ENCODE measurements at places on chromosomes 7 and 10.
A peak's percentile ranks its signal among the peaks of the same experiment; 100 is the strongest.

DNA sequence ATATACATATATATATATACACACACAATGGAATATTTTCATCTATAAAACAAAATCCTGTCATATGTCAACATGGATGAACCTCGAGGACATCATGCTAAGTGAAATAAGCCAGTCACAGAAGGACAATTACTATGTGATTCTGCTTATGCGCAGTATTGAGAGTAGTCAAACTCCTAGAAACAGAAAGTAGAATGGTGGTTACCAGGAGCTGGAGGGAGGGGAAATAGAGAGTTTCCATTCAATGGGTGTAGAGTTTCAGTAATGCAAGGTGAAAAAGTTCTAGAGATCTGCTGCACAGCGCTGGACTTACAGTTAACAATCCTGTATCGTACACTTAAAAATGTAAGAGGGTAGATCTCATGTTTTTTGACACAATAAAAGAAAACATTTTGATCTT is 181.9 kb downstream of the CDCA7L start:
- DNase-seq: no peak

DNA sequence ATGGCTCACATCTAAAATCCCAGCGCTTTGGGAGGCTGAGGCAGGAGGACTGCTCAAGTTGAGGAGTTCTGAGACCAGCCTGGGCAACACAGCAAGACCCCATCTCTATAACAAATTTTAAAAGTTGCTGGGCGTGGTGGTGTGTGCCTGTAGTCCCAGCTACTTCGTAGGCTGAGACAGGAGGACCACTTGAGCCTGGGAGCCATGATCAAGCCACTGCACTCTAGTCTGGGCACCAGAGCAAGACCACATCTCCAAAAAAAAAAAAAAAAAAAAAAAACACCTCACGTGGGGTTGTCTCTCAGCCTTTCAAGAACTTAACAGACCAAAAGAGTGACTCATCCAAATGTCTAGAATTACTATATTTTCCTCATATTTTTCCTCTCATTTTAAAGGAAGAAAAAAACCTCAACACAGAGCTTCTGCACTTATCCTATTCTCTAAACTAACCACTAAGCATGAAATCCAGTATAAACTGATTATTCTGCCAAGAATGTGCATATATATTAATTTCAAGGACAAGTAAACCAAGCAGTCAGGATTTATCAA is 46.3 kb downstream of the CUL2 start:
- no peak for DNase-seq

- no peak for DNase-seq
These were observed 538.4 kb downstream of the PTPRN2 start for GRCh38 chr7:158049271-158049670.

- no peak for DNase-seq
These were observed 18.7 kb upstream of the DDIT4 start for GRCh38 chr10:72254813-72255568.

GRCh38 chr10:31593124-31593523 is 274.1 kb downstream of the ZEB1 start:
- DNase-seq: no peak

- no peak for DNase-seq
These were observed 536.8 kb upstream of the NRP1 start for GRCh38 chr10:33871061-33871956.

DNA sequence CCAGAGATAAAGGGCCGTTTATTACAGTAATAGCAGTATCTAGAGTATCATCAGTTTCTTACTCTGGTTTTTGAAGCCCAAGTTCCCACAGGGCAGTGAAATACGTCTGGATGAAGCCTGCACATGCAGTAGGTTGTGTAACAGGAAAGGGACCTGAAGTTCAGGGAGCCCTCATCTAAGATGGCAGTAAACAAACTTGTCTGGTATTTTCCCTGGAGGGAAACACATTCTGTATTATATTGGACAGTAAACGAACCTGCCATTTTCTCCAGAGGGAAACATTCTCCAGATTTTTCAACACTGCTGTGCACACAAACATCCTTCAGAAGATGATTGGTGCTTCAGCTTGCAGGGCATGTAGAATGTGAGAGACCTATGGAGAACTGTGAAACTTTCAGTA is 189.9 kb downstream of the TFEC start:
- no peak for DNase-seq

DNA sequence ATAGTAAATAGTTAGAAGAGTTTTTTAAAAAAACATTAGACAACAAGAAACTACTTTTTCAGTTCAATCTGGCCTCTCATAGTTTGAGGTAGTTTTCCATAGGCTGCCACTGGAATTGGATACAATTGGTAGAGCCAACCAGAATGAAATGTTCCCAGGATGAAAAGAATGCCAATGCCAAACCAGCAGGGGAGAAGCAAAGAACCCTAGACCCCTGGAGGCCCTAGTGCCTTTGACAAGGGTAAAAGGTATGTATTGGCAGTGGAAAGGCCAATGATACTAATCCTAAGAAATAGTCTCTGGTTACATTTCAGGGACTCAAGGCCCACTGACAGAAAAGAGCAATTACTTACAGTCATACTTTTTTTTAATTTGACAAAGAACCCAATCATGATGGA is 77.4 kb upstream of the SEM1 start:
- DNase-seq: no peak

- no peak for DNase-seq
These were observed 114.8 kb upstream of the WDR11 start for GRCh38 chr10:120736377-120736776.

- DNase-seq: no peak
These were observed 11.0 kb downstream of the FLNC start for GRCh38 chr7:128841171-128841690.

GRCh38 chr10:86162696-86163400 is 203.7 kb downstream of the GRID1 start:
- DNase-seq: no peak

- DNase-seq: no peak
These were observed 33.4 kb upstream of the NPVF start for GRCh38 chr7:25261545-25262140.

- no peak for DNase-seq
These were observed 47.3 kb downstream of the TNPO3 start for GRCh38 chr7:129007572-129007971.

- no peak for DNase-seq
These were observed 5.6 kb downstream of the GPR15LG start for GRCh38 chr10:84179059-84179710.

GRCh38 chr10:27153845-27154193 is 365 bp downstream of the YME1L1 start:
- no peak for DNase-seq

DNA sequence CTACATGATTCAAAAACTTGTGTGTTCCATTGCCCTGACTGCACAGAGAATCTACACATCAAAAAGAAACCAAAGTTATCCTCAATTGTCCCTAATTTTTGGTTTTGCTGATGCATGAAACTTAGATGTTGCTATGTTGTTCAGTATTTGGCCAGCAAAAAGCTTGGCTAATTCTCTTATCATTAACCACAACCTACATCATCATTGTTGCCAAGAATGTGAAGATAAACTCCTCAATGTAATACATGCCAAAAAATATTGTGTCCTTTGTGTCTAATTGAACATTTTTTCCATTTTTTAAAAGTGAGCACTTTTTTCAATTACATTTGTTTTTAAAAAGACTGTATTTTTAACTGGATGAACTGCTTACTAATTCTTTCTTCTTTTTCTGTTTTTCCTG is 268.0 kb upstream of the SEMA3D start:
- no peak for DNase-seq

- no peak for DNase-seq
These were observed 41.7 kb downstream of the ARL4A start for GRCh38 chr7:12729112-12729511.

GRCh38 chr7:151152643-151153513 is 14.6 kb downstream of the GBX1 start:
- DNase-seq: no peak

GRCh38 chr7:15558756-15559155 is 3.1 kb downstream of the AGMO start:
- no peak for DNase-seq

DNA sequence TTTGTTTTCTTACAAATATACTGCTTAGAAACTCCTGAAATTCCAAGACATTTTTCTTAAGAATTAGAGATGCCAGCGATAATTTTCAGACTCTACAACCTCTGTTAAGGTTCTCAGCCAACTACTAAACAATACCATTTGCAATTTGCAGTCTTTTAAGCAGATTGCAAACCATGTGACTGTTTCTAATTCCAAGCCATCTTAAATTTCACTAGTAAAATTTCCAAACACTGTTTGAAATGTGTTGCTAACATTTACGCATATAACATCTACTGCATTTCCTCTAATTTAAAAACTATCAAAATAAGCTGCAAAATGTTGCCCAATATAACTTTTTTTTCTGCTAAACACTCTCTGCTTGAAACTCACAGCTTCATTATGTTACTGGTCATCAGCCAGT is 56.0 kb upstream of the MACROH2A2 start:
- DNase-seq: no peak

- DNase-seq: no peak
These were observed 50.9 kb downstream of the LAMB4 start for GRCh38 chr7:108079276-108079647.

DNA sequence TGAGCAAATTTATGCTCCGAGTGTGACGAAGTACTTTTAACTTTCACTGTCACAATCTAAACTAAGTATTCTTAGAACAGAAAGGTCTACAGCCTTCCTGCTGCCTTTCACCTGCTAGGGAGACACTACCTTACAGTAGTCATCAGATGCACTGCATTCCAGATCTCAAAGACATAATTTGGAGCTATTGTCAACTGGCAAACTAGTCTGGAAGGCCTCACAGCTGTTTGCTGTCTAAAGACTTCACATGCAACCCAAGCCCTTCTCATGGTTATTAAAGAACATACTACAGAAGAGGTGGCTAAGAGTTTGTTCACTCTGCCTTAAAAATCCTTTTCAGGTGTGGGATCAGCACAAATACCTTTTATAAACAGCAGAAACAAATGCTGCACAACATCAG is 91.8 kb upstream of the KCNIP2 start:
- DNase-seq: no peak

DNA sequence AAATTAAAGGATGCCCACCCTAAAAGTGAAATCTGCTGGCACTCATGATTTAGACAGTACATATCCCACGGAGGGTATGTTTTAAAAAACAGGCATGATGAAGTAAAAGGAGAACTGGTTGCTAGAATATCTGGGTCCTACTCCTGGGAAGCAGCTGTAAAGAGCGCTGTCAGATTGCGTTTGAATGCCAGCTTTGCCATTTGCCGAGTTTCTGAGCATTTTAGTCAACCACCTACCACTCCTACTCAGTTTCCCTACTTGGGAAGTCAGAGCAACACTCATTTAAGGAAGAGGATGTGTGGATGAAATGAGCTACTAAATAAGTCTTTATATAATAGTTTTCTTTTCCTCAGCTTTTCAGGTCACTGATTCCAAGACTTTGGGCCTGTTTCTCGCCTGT is 1.1 kb upstream of the UMAD1 start:
- no peak for DNase-seq

GRCh38 chr10:30970760-30971460 is 60.8 kb downstream of the ZNF438 start:
- no peak for DNase-seq

- DNase-seq: no peak
These were observed 126.0 kb downstream of the SKIDA1 start for GRCh38 chr10:21399392-21400035.

- peak; percentile 59 for DNase-seq
These were observed 106.4 kb downstream of the ZRANB1 start for GRCh38 chr10:125048094-125048864.
